Activated CD8-positive, alpha-beta memory T cell treated with anti-CD3 and anti-CD28 coated beads, Interleukin-2, amount 10 ng/mL, durations not matched to agents 7 days and 5 days (primary cell): ENCODE measurements at places on chromosomes 11 and 22.
A peak's percentile ranks its signal among the peaks of the same experiment; 100 is the strongest.

DNA sequence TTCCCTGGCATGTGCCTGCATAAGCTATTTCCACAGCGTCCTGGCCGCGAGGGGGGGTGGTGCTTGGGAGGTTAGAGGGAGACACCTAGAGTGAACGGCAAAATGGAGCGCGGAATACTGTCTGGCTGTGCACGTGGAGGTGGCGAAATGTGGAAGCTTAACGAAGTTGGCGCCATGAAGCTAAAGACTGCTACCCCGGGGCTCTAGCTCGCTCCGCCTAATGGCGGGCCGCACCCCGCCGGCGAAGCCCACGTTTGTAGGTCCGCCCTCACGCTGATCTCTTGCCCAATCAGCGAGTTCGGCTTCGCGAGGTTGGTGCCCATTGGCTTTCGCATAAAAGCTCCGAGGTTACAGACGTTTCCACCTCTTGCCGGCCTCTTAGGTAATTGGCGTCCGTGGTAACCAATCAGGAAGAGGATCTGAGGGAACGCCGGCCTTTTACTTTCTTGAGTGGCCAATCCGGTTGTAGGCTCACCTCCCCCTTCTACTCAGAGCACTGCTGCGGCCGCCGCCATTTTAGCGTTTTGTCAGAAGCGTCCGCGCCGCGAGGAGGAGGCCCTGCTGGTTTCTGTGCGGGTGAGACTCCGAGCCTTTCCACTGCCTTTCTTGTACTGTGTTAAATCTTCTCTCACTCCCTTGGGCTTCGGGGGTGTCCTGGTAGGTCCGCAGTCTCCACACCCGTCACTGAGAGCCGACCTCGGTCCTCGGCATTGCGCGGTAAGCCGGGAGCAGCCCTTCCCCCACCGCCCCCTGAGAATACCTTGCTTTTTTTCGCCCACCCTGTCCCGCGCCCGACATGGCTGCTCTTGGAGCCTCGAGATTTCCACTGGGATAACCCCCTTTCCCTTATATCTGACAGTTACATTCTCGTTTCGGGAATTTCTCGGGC lies at the start of gene RBM4:
Gene RBM4 (plus strand): TSS at position 527 of the 889 bp plus-strand sequence. CDS start 1,009 bp downstream, outside the sequence.
- peak; percentile 99 for DNase-seq

- no peak for DNase-seq
These were observed 41.9 kb downstream of the BID start for GRCh38 chr22:17732251-17732854.

DNA sequence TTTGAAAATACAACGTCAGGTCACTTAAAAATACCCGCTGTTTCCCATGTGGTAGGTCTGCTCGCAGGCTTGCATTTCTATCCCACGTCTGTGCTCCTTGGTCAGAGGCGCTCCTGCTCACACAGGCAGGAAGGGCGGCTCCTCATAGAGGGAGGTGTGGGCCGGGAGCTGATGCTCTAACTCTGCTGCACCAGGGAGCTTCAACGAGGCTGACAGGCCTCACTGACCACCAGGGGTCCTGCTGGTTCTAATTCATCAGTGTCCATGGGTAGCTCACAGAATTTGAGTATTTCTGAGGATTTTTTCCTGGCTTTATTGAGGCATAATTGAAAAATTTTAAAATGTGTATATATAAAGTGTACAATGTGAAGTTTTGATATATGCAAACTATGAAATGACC lies 68.5 kb downstream of the PIWIL3 start:
- no peak for DNase-seq

DNA sequence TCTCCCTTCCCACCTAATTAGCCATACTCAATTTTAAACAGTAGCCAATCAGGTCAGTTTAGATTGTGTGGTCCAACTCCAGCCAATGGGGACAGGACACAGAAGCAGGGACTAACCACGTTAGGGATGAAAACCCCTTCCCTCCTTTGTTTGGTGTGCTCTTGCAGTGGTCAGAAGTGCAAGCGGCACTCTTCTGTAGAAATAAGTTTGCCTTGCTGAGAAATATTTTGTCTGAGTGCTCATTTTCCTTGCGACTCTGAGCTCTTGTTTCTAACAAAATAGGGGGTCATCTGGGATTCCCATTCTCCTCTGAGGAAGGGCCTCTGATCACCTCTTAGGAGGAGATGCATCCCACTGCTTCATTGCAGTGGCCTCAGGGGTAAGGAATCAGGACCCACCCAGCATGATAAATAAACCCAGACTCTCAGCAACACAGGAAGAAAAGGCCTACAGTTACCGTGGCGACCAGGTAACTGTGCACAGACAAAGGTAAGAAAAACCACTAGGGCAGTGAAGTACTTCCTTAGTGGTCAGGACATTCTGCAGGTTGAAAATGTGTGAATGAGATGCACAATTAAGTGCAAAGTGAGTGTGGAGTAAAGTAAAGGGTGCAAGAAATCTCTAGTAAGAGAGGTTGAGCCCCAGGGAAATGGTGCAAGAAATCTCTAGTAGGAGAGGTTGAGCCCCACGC lies 55.4 kb downstream of the ZNF280B start:
- no peak for DNase-seq

DNA sequence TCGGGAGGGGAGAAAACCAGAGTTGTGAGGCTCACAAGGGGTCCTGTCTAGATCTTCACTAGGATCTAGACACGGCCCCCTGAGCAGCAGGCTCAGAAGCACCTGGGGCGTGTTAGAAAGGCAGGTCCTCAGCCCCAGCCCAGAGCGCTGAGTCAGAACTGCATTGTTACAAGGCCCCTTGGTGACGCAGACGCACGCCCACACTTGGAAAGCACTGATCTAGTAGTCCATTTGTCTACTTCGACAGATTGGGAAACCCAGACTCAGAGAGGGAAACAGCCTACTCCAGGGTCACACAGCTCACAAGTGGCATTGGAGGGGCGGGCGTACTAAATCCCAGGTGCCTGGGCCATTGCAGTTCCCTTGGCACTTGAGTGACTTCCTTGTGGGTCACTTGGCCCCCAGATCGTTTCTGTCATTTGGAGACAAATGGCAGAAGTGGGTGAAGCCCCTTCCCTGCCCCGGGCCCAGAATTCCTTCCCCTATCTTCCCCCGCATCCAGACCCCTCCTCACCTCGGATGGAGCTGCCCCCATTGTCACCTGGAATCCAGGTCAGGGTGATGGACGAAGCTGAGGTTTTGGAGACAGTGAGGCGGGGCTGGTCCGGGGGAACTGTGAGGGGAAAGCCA lies 110.8 kb downstream of the CEP164 start:
- DNase-seq = peak; percentile 54
